ENCODE measurements at places on chromosomes 6 and 20.

DNA sequence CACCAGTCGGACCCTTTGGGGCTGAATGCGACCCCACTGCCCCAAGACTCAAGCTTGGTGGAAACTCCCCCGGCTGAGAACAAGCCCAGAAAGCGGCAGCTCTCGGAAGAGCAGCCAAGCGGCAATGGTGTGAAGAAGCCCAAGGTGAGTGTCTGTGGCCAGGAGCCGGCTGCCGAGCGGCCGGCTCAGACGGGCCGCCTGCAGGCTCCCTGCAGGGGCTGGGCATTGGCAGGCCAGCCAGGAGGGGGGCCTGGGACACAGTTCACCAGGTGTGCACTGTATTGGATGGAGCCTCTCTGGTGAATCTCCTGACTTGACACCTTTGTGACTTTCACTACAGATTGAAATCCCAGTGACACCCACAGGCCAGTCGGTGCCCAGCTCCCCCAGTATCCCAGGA, 6.0 kb downstream of the PCIF1 start:
- DNase-seq, result no peak

DNA sequence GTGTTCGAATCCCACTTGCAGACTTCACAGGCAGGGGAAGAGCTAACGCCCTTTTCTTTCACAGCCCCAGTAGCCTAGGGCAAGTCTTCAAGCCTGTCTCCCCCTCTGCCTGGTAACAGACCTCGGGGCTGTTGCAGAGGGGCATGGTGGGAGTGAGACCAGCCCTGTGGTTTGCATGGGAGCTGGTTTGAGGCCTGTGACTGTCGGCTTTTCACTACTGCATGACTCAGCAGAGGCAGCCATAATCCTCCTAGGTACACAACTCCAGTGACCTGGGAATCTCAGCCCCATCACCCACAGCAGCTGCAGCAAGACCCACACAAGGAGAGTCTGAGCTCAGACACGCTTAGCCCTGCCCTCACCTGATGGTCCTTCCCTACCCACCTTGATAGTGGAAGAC, 55.3 kb upstream of the POPDC3 start:
- no peak for DNase-seq

DNA sequence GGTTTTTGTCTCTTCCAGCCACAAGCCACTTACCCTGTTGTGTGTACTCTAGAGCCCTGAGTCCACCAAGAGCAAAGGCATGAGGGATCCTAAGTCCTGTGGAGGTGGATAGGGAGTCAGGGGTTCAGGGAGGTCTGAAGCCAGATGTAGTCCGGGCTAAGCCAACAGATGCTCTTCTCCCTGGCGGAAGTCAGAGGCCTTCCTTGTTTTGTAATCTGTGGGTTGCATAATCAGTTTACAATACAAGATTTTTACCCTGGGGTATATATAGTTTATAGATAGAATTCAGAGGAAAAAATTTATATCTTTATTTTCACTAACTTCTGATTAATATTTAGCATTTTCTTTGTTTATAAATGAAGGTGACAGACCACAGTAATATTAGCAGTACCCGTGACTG, 9.2 kb downstream of the LAMP5 start:
- no peak for DNase-seq

DNA sequence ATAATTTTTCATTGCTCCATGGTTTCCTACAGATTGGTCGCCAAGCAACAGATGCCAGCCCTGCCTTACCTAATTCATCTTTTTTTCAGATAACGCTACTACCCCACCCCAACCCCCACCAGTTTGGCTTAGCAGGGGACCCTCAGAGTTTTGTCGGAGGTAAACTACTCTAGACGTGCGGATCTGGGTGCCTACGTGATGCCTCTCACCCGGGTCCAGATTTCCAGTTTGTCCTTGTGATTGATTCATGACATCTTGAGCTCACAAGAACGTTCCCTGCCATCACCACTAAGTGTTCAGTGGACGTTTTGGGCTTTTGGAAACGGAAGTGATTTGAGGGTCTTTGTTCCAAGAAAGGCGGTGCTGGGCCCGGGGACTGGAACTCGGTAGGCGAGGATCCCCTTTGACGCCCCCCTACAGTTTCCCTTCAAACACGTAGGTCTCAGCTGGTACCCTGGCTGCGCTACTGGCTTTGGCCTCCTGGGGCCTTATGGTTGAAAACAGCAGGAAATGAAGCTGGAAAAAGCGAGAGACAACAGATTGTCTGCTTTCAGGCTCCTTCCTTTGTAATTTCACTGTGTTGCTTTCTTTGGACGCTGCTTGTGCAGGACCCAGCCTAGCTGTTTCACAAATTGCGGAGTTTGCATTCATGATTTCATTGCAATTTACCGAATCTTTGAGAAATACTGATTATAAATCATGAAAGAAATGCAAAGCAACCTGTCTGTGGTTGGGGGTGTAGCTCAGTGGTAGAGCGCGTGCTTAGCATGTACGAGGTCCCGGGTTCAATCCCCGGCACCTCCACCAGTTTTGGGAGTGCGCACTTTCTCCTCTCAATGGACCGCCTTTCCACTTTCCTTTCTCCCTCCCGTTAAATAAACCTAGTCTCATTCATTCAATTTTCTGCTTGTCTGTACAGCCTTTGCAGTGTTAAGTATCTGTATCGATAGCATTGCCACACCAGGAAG, 81.0 kb downstream of the GPX5 start:
- no peak for DNase-seq

Data from hematopoietic multipotent progenitor cell treated with erythropoietin and hydrocortisone succinate and interleukin-3 and kit ligand, for 17 days (in vitro differentiated cells).